RWPE1 (cell line): ENCODE measurements at places on chromosomes 7 and 10.
A peak's percentile ranks its signal among the peaks of the same experiment; 100 is the strongest.

- DNase-seq: no peak
These were observed 8.4 kb upstream of the PDIA4 start for GRCh38 chr7:149036676-149037075.

DNA sequence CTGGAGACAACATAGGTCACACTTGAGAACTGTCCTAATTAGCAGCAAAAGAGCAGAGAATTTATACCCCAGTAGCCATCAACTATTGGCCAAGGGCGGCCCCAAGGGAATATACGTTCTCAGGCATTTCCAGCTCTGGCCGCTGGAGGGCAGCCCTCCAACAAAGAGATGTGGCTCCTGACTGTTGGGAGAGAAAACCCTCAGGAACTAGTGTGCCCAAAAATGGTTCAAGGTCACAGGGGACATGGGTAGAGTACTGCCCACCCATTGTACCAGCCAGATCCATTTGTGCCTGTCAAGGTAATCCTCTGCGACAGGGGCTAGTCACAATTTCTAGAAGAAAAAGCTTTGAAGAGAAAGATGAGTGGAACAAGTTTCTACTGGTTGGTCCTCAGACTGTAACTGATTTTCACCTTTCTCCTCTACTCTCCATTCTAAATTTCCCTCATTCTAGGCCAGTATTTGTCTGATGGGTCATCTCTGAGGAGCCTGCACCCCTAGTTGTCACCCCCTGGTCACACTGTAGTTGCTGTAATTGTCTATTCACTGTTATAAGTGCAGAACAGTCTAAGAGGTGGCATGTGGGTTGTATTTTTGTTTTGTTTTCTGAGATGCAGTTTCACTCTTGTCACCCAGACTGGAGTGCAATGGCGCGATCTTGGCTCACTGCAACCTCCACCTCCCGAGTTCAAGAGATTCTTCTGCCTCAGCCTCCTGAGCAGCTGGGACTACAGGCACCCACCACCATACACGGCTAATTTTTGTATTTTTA lies 14.7 kb upstream of the C7orf33 start:
- peak; percentile 52 for DNase-seq

GRCh38 chr10:11798845-11799735 lies 24.1 kb upstream of the PROSER2 start:
- DNase-seq: no peak

DNA sequence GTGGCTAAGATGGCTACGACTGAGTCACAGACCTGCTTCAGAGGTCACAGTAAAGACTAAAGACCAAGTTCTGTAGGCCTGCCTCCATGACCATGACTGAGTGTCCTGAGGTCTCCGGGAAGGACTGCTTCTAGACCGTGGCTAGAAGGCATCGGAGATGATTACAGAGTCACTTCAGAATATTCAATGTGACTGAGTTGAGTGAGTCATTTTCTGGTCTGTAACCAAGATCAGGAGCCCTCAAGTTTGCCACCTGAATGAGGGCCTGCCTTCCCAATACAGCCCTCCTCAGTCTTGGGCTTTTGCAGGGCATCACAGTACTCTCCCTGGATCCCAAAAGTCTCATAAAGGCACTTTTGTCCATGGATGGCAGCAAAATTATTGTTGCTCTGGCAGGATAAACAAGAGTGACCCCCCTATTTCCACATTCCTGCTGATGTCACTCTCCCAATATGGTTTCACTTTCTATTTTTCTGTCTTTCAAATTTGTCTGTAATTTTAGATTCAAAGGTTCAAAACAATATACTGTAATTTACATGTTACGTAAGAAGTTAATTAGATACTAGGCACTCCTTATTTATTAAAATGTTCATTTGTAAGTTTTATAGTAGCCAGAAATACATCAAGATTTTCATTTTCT lies 47.7 kb upstream of the ZNF92 start:
- no peak for DNase-seq

DNA sequence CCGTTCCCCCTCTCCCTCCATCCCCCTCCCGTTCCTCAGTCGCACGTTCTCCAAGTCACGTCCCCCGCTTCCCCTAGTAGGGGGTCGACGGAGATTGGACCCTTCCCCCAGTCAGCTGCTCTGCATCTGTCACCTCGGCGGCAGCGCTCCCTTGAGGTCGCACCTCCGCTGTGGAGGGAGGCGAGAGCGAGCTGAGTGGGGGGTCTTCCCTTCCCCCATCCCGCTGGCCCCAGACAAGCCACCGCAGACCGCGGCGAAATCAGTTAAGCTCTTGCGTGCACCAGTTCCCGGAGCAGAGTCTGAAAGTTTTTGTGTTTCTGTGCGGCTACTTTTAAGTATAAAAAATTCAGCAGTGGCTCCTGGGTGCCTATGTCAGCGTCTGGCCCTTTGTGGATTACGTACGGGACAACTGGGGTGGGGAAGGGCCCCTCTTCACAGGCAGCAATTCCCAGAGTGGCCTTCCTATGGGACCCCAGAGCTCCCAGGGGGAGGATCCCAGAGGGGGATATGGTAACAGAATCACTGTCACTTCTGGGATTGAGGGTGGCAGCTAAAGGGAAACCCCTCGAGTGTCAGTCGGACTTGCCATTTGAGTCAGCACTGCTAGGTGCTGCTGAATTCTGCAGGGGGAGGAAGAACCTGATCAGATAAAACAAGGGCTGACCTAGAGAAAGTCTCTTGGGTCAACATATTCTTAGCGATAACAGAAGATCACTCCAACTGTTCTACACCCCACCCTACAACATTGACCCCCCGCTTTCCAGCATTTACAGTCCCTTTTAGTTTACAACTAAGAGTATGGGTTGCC lies 12.5 kb upstream of the DDIT4 start:
- DNase-seq: no peak

GRCh38 chr10:36837416-36837815 lies 288.0 kb upstream of the ANKRD30A start:
- DNase-seq: no peak

GRCh38 chr10:126465771-126466170 lies 77.5 kb upstream of the ADAM12 start:
- DNase-seq: no peak

DNA sequence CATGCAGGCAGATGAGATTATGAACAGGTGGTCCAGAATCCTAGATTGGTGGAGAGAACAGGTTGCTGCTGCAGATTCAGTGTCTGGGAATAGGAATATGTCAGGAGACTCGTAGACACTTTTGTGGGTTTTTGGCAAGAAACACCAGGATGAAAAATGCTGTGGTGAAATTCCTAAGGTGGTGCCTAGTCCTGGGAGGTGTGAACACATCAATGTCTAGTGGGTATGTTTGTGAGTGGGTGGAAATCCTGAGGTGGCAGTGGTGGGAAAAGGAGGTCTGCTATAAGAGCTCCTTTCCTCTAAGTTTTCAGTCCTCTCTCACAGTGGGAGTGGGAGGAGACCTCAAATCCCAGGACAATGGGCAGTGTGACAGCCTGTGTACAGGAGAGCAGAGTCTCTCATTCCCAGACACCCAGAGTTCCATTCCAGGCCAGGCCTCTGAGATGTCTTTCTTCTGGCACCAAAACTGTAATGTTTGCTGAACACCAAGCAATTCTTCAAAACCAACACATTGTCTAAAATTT lies 5.1 kb downstream of the ERV3-1 start:
- no peak for DNase-seq

- no peak for DNase-seq
These were observed 59.7 kb downstream of the IGF2BP3 start for GRCh38 chr7:23410446-23411183.

GRCh38 chr10:83023662-83024061 lies 1115.6 kb upstream of the GHITM start:
- no peak for DNase-seq

DNA sequence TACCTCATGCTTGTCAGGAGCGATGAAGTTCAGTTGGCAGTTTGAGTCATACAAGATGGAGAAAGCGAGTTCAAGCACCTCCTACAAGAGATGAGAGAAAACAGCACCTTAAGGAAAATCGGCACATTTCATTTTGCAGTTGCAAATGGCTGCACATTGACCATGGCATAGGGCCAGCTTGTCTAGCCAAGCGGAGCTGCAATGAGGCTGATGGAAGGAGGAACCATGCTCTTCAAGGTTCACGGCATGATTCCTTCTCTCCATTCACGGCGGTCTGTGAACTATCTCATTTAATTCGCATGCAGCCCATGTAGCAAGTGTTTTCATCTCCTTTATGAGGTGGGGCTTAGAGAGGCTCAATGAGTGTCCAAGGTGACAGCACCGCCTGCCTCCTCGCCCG lies 137.4 kb upstream of the AOAH start:
- no peak for DNase-seq

GRCh38 chr10:60461688-60462087 lies 72.0 kb upstream of the ANK3 start:
- no peak for DNase-seq

DNA sequence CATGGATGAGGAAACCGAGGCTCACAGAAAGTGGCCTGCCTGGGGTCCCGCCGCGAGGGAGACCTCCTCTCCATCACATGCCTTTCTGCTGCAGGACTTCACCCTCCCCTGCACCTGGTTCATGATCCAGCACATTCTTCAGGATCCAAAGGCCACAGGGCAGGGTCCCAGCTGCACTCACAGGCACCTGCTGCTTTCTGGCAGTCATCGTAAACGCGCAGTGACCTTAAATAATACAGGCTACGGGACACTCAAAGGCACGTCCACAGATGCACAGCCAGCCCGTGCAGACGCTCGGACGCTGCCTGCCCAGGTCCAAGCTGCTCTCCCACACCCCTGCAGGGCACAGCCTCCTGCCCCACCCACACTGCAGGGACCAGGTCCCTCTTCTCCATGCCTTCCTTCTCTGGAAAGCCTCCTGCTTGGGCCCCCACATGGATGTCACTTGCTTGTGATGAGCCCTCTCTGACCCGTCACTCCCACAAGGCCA lies 49.9 kb downstream of the CALML3 start:
- DNase-seq: no peak

GRCh38 chr7:93927585-93927984 lies 6.0 kb downstream of the GNG11 start:
- DNase-seq: no peak

GRCh38 chr7:128192497-128193142 lies 48.5 kb upstream of the LEP start:
- DNase-seq: no peak

- no peak for DNase-seq
These were observed 225.2 kb downstream of the XPNPEP1 start for GRCh38 chr10:109698086-109698485.

- DNase-seq: peak; percentile 3
These were observed 914 bp downstream of the ZNF37A start for GRCh38 chr10:38094927-38095574.

- DNase-seq: no peak
These were observed 91.3 kb downstream of the PPP1R17 start for GRCh38 chr7:31778296-31778695.

DNA sequence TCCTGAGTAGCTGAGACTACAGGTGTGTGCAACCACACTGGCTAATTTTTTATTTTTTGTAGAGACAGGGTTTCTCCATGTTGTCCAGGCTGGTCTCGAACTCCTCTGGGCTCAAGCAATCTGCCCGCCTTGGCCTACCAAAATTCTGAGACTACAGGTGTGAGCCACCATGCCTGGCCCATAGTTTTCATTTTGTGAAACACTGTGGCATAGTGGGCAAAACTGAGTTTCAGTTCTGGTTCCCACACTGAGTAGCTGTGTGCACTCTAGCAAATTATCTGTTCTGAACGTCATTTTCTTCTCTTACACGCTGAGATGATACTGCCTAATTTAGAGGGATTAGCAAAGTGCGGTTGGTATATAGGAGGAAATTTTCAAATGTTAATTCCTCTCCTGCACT lies 13.5 kb downstream of the ATP5MK start:
- no peak for DNase-seq

DNA sequence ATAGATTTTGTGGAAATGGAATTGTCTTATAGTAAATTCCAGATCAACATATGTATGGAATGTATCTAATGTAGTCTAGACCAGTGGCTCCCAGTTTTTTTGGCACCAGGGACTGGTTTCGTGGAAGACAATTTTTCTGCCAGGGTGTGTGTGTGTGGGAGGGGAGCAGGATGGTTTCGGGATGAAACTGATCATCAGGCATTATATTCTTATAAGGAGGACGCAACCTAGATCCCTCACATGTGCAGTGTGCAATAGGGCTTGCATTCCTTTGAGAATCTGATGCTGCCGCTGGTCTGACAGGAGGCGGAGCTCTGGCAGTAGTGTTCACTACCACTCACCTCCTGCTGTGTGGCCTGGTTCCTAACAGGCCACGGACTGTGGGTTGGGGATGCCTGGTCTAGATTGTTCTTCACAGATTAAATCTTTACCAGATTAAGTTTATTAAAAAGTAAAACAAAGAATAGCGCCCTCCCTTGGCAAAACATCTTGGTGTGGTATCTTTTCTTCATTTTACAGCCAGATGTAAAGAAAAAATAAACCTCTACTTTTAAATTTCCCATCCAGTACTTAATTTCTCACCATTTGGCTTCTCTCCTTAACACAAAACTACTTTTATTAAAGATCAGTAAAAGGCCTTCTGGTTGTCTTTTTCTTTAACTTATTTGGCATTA lies 48.4 kb downstream of the SEPTIN7 start:
- DNase-seq: no peak

GRCh38 chr7:14761510-14762296 lies 140.8 kb downstream of the DGKB start:
- DNase-seq: no peak

- DNase-seq: peak; percentile 63
These were observed 176.4 kb upstream of the RHEB start for GRCh38 chr7:151695951-151696541.

GRCh38 chr10:97134110-97134509 lies 51.6 kb downstream of the SLIT1 start:
- no peak for DNase-seq

DNA sequence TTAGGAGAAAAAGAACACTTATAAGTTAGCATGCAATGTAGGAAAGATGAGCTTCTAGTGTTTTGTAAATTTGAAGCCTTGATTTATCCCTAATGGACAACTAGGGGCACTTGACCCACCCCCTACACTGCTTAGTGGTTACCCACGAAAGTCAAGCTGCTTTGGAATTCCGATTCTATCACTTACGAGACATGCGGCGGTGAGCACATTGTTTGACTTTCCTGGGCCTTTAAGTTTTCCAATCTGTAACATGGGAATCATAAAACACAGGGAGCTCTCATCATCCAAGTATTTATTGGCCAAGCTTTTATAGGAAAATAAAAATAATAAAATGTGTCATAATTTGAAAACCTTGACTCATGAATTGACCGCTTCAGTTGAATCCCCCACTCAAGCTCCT lies 78.7 kb upstream of the PDK4 start:
- no peak for DNase-seq

DNA sequence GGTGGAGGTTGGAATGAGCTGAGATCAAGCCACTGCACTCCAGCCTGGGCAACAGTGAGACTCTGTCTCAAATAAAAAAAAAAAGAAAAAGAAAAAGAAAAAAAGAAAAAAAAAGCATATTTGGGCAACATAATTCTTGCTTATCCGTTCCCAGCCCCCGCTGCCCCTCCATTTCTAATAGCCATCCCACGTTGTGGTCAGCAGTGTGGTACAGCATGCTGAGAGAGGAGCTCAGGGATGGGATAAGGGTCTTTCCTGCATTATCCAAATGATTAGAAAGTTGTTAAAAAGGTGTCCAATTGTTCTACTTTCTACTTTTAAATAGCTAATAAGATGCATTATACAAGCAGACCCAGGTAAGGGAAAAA lies 104.9 kb upstream of the ZNF92 start:
- no peak for DNase-seq
